ENCODE measurements at places on chromosomes 1 and 21.

GRCh38 chr1:27603681-27604578, at the start of gene AHDC1:
Gene AHDC1 (minus strand): TSS chr1:27604144. CDS start chr1:27552115, 52,029 bp downstream.
- H3K4me3 ChIP-seq = peak within 1 kb of the TSS; percentile 96
- H3K36me3 ChIP-seq = no peaks in the 10 kb centered on the region
- peak within 1 kb of the TSS; percentile 84 for H3K27ac ChIP-seq
- peaks cover 48% of the 10 kb centered on the region for H3K4me1 ChIP-seq
- DNase-seq = peak; percentile 96
- H3K27me3 ChIP-seq = no peaks in the 10 kb centered on the region

- H3K4me1 ChIP-seq = peaks cover 14% of the 10 kb centered on the region
- no peak overlapping the region for H3K4me3 ChIP-seq
- no peak overlapping the region for H3K27ac ChIP-seq
- H3K27me3 ChIP-seq = no peaks in the 10 kb centered on the region
- DNase-seq = no peak
- H3K36me3 ChIP-seq = peaks cover 7% of the 10 kb centered on the region
These were observed 35.0 kb upstream of the IL19 start for GRCh38 chr1:206735553-206736031.

GRCh38 chr1:97094247-97094972, 372.8 kb downstream of the PTBP2 start:
- H3K4me1 ChIP-seq = peaks cover 8% of the 10 kb centered on the region
- no peak overlapping the region for H3K27ac ChIP-seq
- DNase-seq = no peak
- no peak overlapping the region for H3K4me3 ChIP-seq
- H3K36me3 ChIP-seq = no peaks in the 10 kb centered on the region

- no peaks in the 10 kb centered on the region for H3K36me3 ChIP-seq
- no peak overlapping the region for H3K27ac ChIP-seq
- DNase-seq = no peak
- no peak overlapping the region for H3K4me3 ChIP-seq
These were observed 43.5 kb downstream of the PLA2G4A start for GRCh38 chr1:186872291-186872690.

All from type B pancreatic cell (in vitro differentiated cells).